ENCODE measurements at places on chromosomes 6 and 20. TPM values are rescaled to one million over a fixed set of nuclear protein-coding genes. Genes with fewer than 3 reads are reported as not detected.

The SLCO4A1 gene
- 0.97 TPM for total RNA-seq

DNA sequence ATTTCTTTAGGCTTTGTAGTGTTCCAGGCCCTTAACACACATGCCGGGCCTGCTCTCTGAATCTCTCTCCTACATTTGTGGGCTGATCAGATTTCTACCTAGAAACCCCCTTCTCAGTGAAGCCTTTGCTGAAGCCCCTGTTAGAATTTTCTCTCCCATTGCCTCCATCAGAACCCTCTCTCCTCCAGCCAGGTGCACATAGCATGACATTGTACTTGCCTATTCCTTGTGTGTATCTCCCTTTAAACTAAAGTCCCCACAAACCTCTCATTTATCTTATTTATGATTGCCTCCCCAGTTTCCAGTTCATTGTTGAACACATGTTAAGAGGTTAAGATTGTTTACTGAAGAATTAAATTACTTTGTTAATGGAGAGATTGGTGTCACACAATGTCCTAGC is 325.5 kb upstream of the CITED2 start:
- DNase-seq: no peak

- DNase-seq: no peak
Measured at GRCh38 chr20:22815206-22815551, 219.9 kb upstream of the SSTR4 start.

The BPIFA1 gene
- not detected for total RNA-seq

The COL21A1 gene
- not detected for total RNA-seq

The ADGRB3 gene
- total RNA-seq: not detected

The LY6G6F gene
- total RNA-seq: not detected

- DNase-seq: no peak
Measured at GRCh38 chr6:15313367-15313766, 67.5 kb downstream of the JARID2 start.

- no peak for DNase-seq
Measured at GRCh38 chr6:84801250-84801649, 36.9 kb upstream of the TBX18 start.
